ENCODE measurements at places on chromosomes 1 and 21.

- DNase-seq, result no peak
These were observed 278.3 kb downstream of the ZNF648 start for GRCh38 chr1:181783208-181783607.

- no peak for DNase-seq
These were observed 760 bp upstream of the NPHP4 start for GRCh38 chr1:5992814-5993555.

DNA sequence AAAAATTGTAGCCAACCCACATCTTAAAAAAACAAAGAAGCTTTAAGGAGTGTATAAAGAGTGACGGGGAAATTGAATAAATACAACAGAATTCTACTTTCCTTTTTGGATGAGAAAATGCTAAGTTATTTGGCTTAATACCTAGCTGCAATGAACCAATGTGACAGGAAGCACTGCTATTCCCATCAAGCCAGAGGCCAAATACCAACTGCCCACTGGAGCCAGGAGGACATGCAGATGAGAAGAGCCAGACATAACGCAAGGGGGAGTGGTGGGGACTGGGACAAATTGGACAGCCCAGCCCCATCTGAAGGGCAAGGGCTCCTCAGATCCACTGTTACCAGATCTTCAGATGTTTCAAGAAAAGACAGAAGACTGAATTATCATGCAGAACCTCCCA, 25.7 kb downstream of the DNAJC11 start:
- DNase-seq, result no peak

DNA sequence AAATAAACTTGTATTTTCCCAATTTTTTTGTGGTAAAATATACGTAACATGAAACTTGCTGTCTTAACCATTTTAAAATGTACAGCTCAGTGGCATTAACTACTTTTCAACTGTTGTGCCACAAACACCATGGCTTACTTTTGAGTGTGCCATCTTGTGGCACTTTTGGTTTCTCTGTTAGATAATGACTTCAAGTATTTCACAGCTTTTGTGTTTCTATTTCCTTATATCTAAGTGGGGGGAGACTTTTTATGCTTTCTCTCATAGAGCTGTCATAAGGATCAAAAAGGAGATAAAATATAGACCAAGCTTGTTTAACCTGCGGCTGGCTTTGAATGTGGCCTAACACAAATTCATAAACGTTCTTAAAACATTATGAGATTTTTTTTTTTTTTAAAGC, 44.3 kb downstream of the CDC14A start:
- no peak for DNase-seq

GRCh38 chr1:79198832-79199231, 192.3 kb upstream of the ADGRL4 start:
- peak; percentile 29 for DNase-seq

GRCh38 chr21:44603109-44603875, 2.9 kb downstream of the KRTAP10-7 start:
- no peak for DNase-seq

- peak; percentile 53 for DNase-seq
These were observed 45.3 kb downstream of the HSF2BP start for GRCh38 chr21:43613755-43614638.

GRCh38 chr1:235809688-235810397, 56.9 kb downstream of the LYST start:
- no peak for DNase-seq

- no peak for DNase-seq
These were observed 21.5 kb upstream of the DDOST start for GRCh38 chr1:20682571-20683236.

- no peak for DNase-seq
These were observed 55.7 kb downstream of the RGS5 start for GRCh38 chr1:163147019-163147418.

DNA sequence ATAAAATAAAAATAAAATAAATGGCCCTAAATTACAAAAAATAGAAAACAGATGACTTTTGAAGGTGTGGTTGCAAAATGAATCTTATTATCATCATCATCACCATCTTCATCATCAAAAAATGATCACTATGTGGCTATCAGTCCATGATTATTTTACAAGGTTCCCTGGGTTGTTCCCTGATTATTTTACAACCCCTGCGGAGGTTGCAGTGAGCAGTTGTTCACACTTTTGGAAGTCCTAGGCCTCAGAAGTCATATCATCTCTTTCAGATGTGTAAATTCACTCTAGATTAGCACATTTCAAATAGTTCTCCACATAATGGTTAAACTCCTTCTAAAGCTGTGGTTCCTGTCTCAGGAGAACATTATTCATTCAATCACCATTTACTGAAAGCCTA, 57.4 kb upstream of the NR5A2 start:
- DNase-seq, result no peak

DNA sequence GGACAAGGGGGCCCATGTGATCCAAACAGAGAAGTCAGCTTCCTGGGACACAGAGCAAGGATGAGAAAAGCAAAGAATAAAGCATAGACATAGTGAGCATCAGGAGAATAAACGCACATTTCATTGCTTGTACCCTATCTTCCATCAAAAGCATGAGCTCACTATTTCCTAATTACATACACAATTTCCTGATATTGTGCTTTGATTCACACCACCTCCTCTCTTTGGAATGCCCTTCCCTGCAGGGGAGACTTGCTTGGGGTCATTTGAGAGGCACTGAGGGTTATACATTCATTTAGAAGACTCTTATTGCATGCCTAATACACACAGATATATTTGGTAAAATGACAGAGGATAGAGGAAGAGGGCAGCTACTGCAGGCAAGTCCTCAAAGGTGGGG, 185.4 kb downstream of the SEC16B start:
- DNase-seq, result no peak

- DNase-seq, result no peak
These were observed 19.1 kb downstream of the IVNS1ABP start for GRCh38 chr1:185297982-185298381.

- no peak for DNase-seq
These were observed 40.5 kb downstream of the PLPPR4 start for GRCh38 chr1:99304725-99305282.

DNA sequence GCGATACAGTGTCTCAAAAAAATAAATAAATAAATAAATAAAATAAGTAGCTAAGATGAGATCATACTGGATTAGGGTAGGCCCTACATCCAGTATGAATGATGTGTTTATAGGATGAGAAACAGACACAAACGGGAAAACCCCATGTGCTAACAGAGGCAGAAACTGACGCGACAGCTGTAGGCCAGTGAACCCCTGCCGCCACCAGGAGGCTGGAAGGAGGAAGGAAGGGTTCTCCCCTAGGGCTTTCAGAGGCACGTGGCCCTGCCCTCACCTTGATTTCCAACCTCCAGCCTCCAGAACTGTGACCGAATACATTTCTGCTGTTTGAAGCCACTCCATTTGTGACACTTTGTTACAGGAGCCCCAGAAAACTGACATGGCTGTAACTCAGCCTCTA, 38.5 kb downstream of the CHD5 start:
- no peak for DNase-seq

DNA sequence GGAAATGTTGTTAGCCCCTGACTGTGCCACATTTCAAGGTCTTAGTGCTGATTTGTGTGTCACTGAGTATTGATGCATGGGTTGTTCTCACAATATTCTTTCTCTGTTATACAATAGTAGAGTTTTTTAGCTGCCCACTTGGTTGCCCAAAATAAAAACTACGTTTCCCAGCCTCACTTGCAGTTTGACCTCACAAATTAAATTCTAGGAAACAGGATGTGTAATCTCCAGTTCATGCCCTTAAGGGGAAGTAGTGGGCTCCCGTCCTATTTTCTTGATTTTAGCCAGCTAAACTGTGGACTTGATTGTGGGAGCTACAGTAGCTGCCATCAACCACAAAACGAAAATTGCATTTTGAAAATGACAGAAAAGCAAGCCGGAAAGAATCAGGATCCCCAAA, 27.3 kb upstream of the LAMC1 start:
- DNase-seq, result peak; percentile 5

DNA sequence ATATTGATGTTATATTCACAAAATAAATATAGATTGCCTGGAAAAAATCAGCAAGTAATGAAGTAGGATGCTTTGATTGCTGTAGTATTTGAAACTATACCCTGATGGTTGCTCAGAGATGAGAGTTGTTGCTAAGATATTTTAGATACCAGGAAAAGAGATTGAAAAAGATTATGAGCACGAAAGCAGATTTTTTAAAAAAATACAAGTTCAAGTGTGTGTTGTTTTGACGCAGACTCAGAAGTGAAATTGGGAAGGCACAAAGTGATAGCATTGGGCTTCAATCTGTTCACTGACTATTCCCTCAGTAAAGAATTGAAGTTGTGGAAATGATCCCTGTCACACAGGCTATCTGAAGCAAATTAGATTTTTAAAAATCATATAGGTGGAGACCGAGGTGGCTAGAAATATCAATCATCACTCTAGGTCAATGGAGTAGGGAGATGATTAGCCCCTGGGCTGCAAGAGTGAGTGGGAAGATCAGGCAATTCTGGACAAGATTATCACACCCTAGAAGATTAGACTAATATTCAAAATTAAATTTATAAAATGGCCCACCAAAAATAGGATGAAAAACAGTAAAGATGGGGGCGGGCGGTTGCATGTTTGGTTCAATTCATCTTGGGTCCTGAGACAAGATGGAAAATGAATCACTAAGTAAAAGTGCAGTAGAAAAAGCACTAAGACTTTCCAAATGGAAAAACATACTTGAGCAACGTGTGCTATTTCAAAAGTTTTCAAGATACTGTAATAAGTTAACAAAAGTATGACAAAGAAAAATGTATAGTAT, 41.5 kb upstream of the LRRC8D start:
- DNase-seq, result no peak

DNA sequence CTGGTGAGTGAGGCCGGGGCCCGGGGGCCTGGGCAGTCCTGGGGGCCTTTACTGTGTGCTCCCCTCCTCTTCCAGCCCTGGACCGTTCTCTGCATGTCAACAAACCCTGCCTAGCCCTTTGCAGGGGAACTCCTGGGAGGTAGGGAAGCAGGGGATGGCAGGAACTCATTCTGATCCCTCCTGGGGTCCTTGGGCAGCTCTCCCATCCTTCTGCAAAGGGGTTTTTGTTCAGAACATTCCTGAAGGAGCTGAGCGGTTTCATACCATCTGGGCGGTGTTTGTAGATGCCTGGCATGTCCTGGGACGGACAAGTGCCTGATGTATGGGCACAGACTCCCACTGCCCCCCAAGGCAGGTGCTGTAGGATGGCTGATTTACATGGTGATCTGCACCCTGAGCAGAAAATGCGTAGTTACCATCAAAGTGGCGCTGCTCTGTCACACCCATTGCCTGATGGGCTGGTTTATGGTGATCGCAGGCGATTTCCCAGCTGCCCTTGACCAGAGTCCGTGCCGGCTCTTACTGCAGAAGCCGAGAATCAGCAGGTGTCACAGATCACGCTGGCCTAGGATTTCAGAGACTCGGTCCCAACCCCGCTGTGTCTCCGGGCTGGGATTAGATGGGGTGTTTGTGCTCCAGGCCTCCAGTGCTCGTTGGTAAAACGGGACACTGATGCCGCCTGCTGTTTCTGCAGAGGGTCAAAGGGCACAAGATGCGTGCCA, 71.6 kb upstream of the TRAPPC10 start:
- no peak for DNase-seq

DNA sequence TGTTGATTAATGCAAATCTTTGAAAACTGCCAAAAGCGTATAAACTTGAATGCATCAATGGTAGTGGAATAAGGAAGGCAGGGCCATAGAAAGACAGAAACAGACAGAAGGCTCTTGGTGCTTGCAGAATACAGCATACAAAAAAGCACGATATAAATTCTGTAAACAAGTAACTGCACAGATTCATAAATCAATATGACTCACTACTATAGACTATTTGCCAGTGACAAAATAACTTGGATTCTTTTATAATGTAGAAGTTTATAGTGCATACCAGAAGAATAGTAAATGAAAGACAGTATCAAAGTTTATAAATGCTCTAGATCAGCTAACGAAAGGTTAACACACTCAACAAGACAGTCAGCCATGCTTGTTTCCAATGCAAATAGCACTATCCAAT, 349.6 kb downstream of the PTBP2 start:
- DNase-seq, result no peak

DNA sequence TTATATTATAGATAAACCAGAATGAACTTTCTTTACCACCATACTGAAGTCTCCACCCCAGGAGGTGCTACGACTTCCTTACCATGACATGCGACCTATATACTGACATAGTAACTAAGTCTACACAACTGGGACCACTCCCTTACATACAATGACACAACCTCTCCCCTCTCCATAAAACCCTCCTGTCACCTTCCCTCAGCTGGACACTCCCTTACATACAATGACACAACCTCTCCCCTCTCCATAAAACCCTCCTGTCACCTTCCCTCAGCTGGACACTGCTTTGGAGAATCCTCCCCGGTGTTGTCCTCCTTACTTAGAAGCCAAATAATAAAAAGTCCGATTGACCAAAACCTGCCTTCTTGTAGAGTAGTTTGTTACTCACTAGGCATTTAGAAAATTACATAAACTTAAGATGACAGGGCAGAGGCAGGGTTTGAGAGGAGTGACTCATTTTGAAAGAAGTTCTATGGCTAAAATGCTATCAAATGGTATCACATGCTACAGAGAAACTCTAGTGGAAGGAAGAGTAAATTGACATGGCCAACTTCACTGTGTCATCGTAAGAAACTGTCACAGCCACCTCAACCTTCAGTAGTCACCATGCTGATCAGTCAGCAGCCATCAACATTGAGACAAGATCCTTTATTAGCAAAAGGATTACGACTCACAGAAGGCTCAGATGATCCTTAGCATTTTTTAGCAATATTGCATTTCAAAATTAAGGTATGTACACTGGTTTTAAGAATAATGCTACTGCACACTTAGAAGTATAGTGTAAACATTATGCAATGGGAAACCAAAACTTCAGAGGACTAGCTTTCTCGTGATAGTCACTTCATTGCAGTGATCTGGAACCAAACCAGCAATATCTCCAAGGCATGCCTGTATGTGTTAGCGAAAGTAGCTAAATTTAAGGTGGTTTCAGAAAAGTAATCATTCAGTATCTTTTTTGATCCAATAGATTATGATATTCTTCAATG, 56.4 kb downstream of the AHCTF1 start:
- peak; percentile 72 for DNase-seq

DNA sequence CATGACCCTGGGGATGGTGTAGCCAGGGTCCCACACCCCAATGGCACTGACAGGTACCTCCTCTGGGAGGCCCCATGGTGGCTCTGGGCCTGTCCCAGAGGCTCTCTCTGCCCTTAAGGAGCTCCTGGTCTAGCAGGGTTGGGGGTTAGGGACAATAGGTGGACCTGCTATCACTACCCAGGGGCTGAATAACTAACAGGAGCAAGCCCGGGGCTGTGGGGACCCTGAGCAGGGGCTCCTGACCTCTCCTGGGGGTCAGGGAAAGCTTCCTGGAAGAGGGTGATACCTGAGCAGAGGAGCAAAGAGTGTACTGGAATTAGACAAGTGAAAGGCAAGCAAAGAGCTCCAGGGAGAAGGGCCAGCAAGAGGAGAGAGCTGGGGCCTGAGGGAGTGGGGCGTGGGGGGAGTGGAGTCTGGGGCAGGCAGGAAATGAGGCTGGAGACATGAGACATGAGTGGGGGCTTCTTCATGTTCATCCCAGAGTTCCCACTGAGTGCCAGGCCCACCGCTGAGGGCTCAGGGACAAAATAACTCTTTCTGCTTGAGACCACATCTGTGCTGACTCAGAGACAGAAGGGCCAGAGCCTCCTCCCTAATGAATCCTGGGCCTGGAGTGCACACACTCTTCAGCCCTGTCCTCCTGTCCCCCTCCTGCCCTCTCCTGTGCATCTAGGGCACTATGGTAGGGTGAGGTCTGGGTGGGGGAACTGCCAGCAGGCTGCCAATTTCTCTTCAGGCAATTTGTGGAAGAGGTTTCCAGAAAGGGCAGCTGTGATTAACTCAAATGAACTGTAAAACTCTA, 517.6 kb downstream of the PTPRU start:
- no peak for DNase-seq
